ENCODE measurements at places on chromosomes 1 and 21.

DNA sequence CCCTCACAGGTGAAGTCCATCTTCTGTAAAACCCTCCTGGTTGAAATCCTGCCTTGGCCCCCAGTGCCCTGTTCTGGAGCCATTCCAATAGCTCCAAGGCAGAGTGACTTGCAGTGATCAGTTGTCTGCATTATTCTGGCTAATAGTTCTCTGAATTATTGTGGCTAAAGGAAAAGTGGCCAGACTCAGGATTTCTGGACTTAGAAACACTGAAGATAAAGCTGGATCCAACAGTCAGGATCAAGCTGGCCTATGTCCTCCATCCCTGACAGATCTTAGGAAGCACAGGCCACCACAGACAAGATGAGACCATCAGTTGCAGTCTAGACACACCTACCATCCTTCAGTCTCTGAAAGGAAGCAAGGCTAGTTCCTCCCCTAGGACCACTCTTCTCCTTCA is 801 bp upstream of the C2CD4D start:
- DNase-seq = no peak

- DNase-seq = no peak
Measured at GRCh38 chr1:159835356-159835755, 8.7 kb downstream of the SLAMF8 start.

GRCh38 chr21:27292229-27292628 is 325.3 kb upstream of the ADAMTS5 start:
- no peak for DNase-seq

- peak; percentile 41 for DNase-seq
Measured at GRCh38 chr1:183896466-183897048, 91.6 kb downstream of the RGL1 start.

GRCh38 chr1:2098301-2098698 is 48.1 kb downstream of the PRKCZ start:
- DNase-seq = no peak

DNA sequence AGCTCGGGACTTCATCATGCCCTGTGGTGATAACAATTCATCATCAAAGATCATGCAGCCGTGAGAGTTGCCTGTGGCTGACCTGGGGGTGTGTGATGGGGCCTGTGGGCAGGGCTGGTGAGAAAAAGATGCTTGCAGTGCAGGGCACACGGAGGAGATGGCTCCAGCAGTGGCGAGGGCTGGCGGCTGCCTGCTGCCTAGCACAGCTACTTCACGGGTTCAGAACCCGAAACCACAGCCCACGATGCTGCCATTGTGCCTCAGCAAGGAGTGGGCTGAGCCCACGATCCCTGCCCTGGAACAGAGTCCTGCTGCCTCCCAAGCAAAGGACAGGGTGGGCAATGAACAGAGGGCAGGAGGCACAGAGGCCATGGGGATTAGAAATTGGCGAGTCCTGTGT is 631 bp upstream of the KRTAP10-9 start:
- DNase-seq = no peak

DNA sequence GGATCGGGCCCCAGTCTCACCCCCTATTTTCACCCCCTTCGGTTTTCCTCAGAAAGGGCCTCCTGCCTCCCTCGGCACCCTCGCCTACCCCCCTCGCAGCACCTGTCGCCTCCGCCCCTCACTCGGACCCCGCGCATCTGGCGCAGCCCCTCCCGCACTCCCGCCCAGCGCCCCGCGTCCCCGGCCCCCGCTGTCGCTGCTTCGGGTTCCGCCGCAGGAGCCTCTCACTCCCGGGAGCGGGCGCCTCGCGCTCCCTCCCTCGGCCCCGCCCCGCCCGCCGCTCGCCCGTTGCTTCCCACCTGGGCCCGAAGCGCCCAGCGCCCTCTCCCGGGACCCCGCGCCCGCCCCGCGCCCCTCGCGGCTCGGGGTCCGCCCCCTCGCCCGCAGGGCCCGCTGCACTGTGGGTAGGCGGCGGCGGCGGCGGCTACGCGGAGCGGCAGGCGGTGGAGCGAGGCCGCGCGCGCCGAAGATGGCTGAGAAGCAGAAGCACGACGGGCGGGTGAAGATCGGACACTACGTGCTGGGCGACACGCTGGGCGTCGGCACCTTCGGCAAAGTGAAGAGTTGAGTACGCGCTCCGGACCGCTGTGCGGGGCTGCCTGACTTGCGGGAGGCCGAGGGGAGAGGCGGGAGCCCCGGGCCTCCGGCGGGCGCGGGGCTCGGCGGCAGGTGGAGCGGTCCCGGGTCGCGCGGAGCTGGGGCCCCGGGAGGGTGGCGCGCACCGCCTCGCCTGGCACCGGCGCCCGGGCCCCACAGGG is at the start of gene PRKAA2:
TSS of gene PRKAA2 (plus strand) at position 396 of the 758 bp plus-strand sequence. CDS start at position 470, 74 bp downstream.
- DNase-seq = peak; percentile 0

DNA sequence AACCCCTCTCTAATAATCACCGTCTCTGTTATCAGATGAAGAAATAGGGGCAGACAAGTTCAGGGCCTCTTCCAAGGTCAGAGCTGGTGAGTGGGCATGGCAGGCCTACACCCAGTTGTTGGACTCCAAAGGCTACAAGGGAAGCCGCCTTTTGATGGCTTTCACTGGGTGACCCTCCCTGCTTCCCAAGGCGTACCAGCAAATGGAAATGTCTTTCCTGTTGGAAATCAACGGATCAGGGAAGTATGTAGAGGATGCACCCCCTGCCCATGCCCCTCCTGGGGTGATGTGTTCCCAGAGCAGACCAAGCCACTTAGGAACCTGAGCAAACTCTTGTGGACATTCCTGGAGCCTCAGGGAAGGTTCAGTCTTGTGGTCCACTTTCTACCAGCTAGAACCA is 47.4 kb downstream of the LGR6 start:
- no peak for DNase-seq

DNA sequence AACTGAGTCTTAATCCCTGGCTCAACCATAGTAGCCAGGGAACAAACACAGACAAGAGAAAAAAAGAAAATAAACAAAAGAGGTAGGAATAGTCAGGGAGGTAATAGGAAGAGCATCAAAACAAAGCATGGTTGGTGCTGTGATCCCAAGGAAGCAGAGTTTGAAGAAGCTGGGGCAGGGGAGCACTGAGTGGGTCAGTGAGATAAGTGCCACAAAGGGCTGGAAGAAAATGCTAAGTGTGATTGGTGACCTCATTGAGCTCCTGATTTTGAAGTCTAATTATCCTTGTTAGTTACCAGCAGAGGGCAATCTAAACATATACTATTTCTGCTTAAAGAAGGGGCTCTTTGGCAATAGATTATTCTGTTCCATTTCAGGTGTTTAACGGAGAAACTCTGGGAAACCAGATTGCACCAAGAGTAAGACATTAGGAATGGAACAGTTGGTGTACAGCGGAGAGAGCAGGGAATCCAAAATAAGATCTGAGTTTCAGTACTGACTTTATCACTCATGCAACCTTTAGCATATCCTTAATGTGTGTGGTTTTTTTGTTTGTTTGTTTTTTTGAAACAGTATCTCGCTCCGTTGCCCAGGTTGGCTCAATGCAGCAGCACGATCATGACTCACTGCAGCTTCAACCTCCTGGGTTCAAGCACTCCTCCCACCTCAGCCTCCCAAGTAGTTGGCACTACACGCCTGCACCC is 30.7 kb upstream of the KIAA1614 start:
- peak; percentile 71 for DNase-seq

DNA sequence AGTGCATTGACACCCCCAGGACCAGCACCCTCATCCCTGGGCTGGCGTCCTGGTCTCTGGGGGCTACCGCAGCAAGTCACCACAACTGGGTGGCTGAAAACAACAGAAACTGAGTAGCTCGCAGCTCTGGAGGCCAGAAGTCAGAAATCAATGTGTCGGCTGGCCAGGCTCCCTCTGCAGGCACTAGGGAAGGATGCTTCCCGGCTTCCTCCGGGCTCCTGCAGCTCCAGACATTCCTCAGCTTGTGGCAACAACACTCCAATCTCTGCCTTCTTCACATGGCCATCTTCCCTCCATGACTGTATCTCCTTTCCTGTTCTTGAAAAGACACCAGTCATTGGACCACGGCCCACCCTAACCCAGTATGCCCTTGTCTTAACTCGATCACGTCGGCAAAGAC is 224.2 kb downstream of the NPHP4 start:
- no peak for DNase-seq

DNA sequence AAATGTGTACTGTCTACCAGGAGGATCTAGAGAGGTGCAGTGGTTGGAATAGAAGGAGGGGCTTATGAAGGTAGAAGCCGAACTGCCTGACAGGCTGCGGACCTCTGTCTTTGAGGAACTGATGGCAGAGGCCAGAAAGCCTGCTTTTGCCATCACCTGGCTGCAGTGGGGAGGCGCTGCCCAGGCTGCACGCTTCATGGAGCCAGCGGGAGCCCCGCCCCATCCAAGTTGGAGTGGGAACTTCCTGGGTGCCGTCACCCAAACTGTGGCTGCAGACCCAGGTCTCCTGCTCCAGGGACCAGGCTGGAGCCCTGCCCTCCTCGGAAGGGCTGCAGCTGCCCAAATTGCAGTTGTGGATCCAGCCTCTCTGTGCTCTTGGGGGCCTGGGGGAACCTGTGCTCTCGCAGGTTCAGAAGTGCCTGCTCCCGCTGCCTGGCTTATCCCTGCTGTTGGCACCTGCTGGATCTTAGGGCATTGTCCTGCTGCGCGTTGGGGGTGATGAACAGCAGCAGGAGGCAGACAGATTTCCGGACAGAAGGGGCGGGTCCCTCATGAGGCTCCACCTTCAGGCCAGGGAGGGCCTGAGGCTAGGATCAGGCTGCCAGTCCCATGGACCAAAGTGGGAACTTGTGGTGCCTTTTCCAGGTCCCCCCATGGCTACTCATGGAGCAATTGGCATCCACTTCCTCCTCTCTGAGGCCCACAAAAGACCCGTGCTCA is 118.0 kb upstream of the PLPPR4 start:
- DNase-seq = peak; percentile 2

- no peak for DNase-seq
Measured at GRCh38 chr1:24822887-24823286, 77.6 kb downstream of the CLIC4 start.

GRCh38 chr1:48018799-48019198 is 21.6 kb upstream of the TRABD2B start:
- no peak for DNase-seq

DNA sequence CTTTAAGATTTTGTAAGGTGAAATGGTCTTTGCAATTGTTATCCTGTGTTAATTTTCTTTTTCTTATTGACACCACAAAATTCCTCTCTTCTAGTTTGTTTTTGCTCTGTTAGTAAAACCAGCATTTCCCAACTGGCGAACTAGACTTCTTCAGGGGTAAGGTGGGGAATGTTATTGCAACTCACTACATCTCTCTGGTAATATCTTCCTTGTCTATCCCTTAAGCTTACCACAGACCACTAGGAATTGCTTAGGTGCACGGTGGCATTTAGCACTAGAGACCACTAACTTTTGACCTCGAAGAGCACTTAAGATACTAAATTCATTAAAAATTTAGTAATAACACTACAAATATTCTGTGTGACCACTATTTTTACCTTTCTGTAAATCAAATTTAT is 4.2 kb upstream of the COA6 start:
- no peak for DNase-seq

GRCh38 chr1:230276401-230276800 is 149.7 kb downstream of the PGBD5 start:
- no peak for DNase-seq

GRCh38 chr1:110176299-110176956 is 26.1 kb downstream of the SLC6A17 start:
- DNase-seq = no peak

- DNase-seq = peak; percentile 83
Measured at GRCh38 chr1:6359216-6360116, 34.1 kb downstream of the ACOT7 start.

DNA sequence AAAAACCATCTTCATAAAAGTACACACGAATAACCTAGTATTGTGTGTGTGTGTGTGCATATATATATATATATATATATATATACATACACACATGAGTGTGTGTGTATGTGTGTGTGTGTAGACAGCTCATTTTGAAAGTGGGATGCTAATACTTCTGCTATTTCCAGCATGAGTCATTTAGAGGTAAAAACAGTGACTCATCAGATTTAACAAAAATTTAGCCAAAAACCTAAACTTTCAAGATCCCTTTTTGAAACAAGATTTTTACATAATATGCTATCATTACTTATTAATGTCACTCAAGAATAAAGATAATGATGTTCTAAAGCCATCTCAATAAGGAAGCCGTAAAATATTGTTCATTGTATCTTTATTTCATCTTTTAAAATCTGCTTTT is 35.6 kb upstream of the ADGRL4 start:
- peak; percentile 18 for DNase-seq

DNA sequence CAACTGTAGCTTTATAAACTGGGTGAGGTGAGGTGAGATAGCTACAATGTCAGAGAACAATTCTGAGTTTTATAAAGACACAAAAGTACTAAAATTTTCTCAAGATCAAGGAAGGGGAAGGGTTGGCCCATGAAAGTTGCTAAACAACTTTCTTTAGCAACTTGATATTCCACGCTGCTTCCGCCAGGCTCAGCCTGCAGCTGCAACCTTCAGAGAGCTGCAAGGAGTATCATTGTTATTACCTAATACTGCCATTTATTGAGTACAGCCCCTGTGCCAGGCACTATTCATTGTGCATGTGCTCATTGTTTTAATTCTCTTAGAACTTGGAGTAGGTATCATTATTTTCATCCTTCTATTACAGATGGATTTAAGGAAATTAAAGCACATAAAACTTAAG is 34.1 kb upstream of the SUCO start:
- DNase-seq = no peak

DNA sequence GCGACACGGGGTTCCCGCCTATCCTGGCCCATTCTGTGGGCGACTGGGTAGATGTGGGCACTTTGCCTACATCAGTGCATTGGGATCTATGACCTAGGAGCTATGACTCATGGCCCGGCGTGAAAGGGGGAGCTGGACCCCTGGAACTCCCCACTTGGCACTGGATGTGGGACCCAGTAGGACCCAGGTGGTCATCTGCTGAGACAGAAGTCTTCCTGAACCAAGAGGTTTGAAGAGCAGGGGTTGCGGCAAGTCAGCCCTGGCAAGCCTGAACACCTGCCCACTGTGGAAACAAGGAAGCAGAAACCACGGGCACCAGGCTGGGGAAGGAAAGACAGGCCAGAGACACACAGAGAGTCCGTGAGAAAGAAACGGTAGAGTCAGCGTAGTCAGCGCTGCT is 656.7 kb downstream of the AJAP1 start:
- DNase-seq = no peak

- DNase-seq = no peak
Measured at GRCh38 chr1:56868761-56869160, 14.2 kb downstream of the C8A start.

DNA sequence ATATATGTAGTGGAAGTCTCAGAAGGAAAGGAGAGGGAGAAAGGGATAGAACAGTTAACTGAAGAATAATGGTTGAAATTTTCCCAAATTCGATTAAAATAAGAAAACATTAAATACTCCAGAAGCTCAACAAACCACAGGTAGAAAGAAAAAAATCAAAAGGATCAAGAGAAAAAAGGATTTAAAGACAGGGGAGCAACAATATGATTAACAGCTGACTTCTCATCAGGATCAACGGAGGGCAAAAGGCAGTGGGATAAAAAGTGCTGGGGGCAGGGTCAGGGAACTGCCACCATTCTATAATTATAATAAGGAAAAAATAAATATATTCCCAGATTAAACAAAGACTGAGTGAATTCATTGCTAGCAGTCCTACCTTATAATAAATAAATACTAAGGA is 55.3 kb downstream of the CDKN2C start:
- no peak for DNase-seq

Data from A172 (cell line).